ENCODE measurements at places on chromosomes 3 and 15.

GRCh38 chr3:129746629-129747028 is 140.2 kb upstream of the PLXND1 start:
- no peak for DNase-seq

DNA sequence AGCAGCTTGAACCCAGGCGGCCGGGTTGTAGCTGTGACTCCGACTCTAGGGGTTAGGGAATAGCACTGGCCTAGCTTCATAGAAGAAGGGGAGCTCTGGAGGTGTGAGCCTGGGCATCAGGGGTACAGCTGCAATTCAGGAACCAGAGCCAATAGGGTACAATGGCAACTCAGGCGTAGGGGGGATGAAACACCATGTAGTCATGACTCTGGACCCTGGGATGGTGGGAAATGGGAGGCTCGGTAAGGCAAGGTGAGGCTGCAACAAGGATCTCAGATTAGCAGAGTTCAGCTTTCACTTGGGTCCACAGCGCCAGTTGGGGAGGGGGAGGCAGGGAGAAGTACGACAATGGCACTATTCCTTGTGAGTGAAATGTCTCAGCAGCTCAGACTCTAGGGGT is 210.2 kb upstream of the LYSMD4 start:
- DNase-seq = no peak

- DNase-seq = no peak
Measured at GRCh38 chr3:115853104-115853503, 229.8 kb downstream of the GAP43 start.

DNA sequence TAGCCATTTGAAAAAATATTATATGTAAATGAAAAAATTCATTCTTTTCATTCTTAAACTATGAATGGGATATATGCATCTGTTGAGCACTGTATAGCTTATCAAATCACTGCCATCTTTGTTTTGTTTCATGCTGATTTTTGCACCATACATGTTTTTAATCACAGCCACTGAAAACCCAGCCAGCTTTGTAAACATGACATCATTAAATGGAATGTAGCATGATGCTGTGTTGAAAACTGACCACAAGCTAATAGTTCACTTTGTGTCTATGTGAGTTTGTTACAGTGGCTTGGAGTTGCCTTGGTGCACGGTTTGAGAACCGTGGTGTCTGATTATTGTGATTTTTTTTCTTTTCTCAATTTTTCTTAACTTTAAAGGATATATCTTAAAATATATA is 75.7 kb downstream of the GMPS start:
- DNase-seq = no peak

- no peak for DNase-seq
Measured at GRCh38 chr15:58487041-58487723, 55.4 kb downstream of the LIPC start.

Data from hindlimb muscle (tissue), 1 donor.